Fibroblast of lung (primary cell): ENCODE measurements at places on chromosomes 1 and 21.

DNA sequence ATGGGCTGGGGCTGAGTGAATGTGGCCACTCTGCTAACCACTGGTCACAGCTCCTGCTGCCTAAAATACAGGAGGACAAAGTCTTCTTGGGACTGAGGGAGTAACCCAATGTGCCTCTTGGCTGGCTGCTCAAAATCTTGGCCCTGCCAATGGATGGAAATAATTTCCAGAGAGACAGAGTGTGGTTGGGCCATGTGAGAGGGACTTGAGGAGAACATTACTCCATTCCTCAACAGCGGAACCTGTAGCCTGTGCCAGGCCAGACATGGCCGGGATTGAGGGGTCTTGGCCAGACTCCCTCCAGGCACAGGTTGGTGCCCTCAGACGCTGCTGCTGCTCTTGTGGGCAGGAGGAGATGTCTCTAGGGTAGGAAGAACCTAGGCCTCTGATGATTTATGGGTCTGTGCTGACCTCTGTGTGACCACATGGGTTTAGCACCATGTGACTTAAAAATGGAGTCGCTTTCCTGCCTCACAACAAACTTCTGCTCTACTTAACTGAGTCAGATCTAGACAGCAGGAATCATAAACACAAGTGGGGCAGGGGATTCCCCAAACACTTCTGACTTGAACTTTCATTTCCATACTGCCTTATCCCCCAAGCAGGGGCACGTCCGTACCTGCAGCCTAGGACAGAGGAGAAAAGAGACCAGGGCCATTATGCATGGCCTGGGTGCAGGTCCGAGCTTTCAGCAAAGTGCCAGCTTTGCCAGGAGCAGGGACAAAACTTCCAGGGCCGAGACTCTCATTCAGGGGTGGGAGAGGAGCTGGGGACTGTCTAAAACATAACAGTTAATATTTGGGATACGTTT, 79.2 kb downstream of the CD34 start:
- DNase-seq = no peak

GRCh38 chr21:43967981-43968380, 44.1 kb upstream of the TRAPPC10 start:
- no peak for DNase-seq

DNA sequence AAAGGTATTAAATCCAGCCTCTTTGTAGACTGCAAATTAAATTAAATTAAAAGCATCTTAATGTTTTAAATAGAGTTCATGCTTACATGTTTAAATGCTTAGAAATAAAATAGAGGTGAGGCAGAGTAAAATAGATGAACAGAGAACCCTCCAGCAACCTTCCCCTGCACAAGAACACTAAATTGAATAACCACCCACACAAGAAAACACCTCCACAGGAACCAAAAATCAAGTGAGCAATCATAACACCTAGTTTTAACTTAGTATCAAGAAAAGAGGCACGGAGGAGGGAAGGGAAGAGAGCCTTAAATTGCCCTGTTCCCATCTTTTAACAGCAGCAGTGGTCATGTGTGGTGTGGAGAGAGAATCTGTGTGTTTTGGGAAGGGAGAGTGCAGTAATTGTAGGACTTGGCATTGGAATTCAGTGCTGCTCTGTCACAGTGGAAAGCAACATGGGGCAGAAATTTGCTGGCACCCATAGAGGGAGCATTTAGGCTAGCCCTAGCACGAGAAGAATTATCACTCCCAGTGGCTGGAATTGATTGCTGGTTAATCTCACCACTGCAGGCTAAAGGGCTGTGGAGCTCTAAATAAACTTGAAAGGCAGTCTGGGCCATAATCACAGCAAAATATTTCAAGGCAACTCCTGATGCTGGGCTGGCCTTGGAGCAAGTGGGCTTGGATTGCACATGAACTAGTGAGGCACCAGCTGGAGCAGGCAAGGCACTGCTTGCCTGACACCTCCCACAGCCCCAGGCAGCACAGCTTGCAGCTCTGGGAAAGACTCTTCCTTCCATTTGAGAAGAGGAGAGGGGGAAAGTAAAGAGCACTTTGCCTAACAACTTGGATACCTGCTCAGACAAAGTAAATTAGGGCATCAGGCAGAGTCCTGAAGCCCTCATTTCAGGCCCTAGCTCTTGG, 1478.8 kb downstream of the NCAM2 start:
- no peak for DNase-seq

DNA sequence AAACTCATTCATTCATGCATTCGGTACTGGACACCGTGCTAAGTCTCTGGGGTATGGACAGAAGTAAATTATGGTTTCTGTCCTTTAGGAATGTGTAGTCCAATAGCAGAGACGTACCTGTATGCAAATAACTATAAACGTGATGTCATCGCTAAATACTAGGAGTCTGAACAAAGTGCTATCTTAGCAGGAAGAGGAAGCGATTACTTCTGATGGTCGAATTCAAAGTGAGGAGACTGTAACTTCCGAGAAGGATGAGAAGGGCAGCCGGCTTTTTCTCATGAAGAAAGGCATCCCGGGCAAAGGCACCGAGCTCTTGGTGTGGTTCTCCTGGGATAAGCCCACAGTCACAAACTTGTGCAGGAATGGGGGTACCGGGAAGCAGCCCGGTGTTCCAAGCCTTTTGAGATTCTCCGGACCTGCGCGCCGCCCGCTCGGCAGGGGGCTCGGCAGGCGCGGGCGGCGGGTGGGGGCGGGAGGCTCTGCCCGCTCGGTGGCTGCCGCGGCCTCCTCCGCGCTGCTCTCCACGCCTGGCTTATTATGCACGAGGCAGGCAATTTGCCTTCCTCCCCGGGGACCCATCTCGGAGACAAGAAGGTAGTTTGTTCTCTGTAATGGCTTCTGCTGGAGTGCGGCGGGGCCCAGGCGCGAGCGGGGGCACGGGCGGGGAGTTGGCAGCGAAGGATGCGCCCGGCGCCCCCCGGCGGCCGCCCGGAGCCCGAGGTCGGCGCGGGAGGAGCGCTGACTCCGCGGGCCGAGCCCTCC, 67.5 kb upstream of the CD1D start:
- DNase-seq = peak; percentile 20
